Dermis lymphatic vessel endothelial cell (primary cell): ENCODE measurements at places on chromosomes 3 and 15. TPM values are rescaled to one million over a fixed set of nuclear protein-coding genes. Genes with fewer than 3 reads are reported as not detected.

Gene TMEM158
- total RNA-seq = 2.0 and 5.3 TPM in 2 replicates

Gene THRB
- total RNA-seq = under 0.01 and 0.09 TPM in 2 replicates

Gene PTH1R
- 0.17 TPM in 1 of 2 replicates, not detected in the other for total RNA-seq

Gene SH2D7
- not detected in 2 replicates for total RNA-seq

Gene COL8A1
- 15.6 and 118 TPM in 2 replicates for total RNA-seq

Gene IQCF5
- not detected in 2 replicates for total RNA-seq

Gene EPHB3
- total RNA-seq = under 0.01 and 0.09 TPM in 2 replicates

Gene CLDN16
- under 0.01 TPM in 1 of 2 replicates, not detected in the other for total RNA-seq

Gene GOLGA6L10
- total RNA-seq = 0.22 and 0.60 TPM in 2 replicates

Gene PRR20G
- total RNA-seq = not detected in 2 replicates
